GDM1 (cell line): ENCODE measurements at places on chromosomes 1 and 21.

- DNase-seq = no peak
Measured at GRCh38 chr21:37593740-37594471, 227.3 kb downstream of the DYRK1A start.

DNA sequence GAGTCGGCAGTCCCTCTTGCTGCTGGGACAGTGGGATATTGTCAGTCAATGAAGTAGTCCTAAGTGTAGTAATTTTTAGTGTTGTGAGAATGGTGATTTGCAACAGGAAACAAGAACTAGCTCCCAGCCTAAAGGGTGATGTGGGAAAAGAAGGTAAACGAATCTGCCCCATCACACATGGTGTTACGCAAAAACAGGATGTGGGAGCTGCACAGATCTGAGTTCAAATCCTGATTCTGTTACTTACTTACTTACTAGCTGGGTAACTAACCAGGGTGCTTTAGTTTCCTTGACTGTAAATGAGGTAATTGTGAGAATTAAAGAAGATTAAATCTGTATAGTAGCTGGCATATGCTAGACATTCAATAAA, 22.3 kb downstream of the NAV1 start:
- DNase-seq = no peak

DNA sequence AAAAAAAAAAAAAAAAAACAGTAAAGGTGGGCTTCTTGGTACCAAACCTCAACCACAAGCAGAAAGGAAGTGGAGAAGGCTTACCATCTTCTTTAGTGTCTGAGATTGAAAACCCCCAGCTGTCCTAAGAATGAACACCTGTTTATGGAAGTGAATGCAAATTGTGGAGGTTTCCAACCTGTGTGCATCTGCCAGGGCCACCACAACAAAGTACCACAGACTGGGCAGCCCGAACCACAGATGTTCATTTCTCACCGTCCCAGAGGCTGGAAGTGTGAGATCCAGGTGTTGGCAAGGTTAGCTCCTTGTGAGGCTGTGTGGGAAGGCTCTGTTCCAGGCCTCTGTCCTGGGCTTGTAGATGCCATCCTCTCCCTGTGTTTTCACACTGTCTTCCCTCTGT, 348.7 kb downstream of the SETD4 start:
- DNase-seq = no peak

GRCh38 chr1:169112241-169112640, 5.8 kb downstream of the ATP1B1 start:
- DNase-seq = no peak

DNA sequence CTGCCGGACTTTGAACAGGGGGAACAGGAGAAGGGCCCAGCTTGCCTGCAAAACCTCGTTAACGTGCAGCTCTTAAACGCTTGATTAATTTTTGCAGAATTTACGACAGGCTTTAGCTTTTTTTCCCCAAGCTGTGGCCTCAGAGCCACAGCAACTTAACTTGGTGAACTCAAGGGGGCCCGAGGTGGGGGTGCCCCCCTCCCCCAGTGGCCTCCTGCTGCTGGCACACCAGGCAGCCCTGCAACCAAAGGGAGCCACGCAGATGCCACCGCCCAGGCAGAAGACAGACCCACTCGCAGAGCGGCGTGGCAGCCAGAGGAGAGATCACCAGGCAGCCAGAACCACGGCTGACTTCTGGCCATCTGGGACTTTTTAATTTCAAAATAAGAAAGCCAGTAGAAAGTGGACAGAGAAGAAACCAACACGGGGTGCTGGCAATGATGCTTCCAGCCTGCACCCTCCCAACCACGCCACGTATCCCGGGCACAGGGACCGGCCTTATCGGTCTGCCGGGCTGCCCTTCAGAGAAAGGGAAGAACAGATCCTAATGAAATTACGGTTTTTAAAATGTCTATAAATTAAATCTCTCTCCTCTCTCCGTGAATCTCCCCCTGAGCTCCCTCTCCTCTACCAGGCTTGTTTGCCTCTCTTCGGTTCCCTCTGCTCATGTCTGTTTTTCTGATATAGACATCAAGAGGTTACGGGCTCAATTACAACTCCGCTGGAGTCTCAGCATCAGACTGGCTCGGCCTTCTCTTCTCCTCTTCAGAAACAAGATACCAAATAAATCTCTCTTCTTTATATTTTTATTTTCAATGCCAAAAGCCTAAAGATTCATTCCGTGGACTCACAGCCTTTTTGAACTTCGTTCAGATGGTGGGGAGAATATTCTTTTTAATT, 6.4 kb downstream of the CASZ1 start:
- no peak for DNase-seq

DNA sequence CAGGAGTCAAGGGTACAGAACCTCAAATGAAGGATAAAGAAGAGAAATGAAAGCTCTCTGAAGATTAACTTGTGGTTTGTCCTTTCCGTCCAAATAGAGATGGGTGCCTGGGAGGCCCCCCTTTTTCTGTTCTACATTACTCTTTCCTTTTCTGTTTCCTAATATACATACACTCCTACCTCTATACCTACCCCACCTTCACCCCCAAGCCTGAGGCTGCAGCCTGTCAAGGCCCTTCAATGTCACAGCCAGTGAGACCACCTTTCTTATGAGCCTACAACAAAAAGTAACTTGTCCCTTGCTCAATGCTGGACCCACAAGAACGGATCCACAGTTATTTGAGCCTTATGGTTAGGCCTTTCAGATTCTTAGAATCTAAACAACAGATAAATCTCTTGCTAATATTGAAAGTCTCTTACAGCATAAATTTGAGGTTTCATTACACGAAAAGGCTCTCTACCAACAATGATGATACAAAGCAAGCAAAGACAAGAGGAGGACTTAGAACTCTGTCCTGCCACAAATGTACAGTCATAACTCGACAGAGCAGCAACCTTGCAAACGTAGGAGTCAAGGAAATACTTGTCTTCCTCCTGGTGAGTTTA, 4.1 kb upstream of the TRAF3IP3 start:
- DNase-seq = no peak

DNA sequence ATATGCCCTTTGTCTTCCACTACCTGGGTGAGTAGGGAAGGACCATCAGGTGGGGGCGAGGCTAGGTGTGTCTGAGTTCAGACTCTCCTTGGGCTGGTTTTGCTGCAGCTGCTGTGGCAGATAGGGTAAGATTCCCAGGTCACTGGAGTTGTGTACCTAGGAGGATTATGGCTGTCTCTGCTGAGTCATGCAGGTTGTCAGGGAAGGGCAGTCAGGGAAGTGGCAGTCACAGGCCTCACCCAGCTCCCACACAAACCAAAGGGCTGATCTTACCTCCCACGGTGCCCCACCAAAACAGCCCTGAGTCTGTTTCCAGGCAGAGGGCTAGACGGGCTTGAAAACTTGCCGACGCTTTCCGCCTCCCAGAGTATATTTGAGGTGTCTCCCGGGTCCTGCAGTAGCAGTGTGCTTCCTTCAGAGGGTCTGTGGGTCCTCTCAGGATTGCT, 201.6 kb upstream of the PLXNA2 start:
- no peak for DNase-seq
